ENCODE measurements at places on chromosomes 12 and 14.

- no peak for DNase-seq
Observed at GRCh38 chr12:51531284-51531977, 59.6 kb upstream of the SCN8A start.

GRCh38 chr12:67519484-67520433, 128.8 kb upstream of the DYRK2 start:
- DNase-seq = no peak

DNA sequence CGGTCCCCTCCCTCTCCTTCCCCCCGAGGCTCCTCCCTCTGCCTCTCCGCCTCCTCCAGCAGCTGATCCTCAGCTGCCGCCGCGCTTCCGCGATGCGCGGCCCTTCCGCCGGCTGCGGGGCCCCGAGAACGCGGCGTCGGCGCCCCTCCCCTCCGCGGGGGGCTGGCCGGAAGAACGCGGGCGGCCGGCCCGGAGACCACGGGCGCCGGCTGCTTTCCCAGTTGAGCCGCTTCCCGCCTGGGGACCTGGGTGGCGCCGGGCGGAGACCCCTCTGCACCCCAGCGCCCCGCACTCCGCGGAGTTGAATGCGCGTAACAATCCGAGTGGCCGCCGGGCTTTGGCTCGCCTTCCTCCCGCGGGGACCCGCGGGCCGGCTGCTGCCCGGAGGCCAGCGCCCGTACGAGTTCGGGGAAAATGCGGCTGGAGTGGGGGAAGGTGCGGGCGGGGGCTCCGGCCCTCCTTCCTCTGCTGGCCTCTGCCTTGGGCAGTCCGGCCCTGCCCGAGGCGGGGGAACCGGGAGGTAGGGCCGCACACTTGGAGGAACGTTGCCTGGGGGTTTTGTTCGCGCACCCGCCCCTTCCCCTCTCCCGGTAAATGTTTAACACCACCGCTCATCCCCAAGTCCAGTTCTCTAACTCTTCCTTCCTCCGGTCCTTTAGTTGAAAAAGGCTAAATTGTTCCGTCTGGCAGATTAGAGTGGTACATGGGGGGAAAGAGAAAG, 393 bp upstream of the DCAF5 start:
- DNase-seq = no peak

GRCh38 chr12:115213538-115214016, 529.6 kb upstream of the TBX3 start:
- no peak for DNase-seq

Measured in activated T-cell treated with anti-CD3 and anti-CD28 coated beads, Interleukin-2, amount 50 U/mL, for 48 hours (primary cell).